ENCODE measurements at places on chromosomes 1 and 21.

DNA sequence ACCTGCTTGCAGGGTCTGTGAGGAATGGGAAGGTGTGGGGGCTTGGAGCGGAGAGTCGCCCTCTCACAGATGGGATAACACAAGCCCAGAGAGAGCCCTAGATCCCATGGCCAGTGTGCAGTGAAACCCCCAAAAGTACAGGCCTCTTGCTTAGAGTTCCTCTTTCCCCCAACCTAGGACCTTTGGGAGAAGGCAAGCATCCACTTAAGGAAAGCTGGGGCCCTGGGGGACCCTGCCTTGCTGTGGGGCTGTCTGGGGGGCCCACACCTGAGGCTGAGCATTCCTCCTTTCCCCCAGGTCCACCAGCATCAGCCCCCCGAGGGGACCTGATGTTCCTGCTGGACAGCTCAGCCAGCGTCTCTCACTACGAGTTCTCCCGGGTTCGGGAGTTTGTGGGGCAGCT is 1.1 kb downstream of the VWA1 start:
- DNase-seq: no peak

DNA sequence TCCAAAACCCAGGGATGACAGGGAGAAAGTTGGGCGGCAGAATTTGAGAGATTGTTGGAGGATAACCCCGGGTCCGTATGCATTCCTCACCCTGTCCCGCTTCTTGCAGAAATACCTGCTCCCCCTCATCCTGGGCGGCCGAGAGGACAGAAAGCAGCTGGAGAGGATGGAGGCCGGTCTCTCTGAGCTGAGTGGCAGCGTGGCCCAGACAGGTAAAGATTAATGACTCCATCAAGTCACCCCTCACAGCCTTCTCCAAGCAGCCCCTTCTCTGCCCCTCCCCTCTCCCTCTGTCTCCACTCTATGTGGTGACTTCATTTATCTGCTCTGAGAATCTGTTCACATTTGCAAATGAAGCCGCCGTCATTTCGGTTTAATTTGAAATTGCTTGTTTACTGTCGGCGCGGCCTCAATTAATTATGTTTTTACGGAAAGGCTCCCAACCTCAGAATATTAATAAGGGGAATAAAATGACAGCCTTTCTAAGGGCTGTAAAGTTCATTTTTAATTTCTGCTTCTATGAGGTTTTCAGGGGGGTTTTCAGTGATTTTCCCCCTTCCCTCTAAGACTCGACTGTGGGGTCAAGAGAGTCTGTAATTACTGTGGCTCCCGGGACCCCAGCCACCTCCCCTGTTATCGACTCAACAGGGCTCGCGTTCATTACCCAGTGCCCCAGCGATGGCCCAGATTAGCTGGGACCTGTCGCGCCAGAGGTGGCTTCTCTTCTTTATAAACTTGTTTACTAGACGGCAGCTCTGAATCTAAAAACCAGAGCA is 148.3 kb downstream of the PEX14 start:
- DNase-seq: no peak

GRCh38 chr21:33813832-33814365 is 101.7 kb downstream of the ATP5PO start:
- DNase-seq: no peak

GRCh38 chr1:18736958-18737357 is 106.3 kb downstream of the PAX7 start:
- DNase-seq: no peak

GRCh38 chr1:9065213-9065751 is 4.2 kb downstream of the SLC2A5 start:
- no peak for DNase-seq
